ENCODE measurements at places on chromosomes 11 and 22.

DNA sequence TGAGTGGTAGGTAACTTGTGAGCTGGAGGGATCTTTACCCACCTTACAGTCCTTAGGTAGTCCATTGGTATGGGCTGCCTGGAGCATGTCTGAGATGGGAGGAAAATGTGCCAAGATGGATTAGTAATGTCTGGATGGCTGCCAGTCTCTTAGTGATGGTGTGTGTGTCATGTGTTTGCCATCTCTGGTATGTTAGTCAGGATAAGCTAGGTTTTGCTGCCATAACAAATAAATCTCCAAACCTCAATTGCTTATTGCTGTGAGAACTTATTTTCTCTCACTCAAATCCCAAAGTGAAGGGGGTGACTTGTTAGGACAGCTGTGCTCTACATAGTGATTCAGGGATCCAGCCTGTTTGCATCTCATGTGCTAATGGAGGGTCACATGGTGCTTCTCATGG lies 40.9 kb upstream of the MYEOV start:
- DNase-seq, result peak; percentile 86

DNA sequence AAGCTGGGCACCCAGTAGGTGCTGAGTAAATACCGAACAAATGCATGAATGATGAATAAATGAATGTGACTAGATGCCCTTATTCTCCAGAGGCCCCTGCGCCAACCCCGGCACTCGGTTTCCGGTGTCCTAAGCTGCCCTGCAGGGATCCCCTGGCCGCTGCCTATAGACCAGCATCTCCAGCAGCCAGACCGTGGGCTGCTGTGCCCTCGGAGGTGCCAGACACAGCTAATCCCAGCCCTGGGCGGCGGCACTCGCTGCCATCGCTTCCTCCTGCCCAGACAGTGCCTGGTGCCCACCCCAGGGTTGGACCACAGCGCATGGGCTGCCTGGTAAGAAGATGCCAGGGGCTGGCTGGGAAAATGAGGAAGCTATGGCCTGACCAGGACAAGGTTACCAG lies 15.6 kb downstream of the CREB3L1 start:
- no peak for DNase-seq

- DNase-seq, result peak; percentile 12
These were observed 115.9 kb upstream of the GRK3 start for GRCh38 chr22:25448435-25449051.

- peak; percentile 86 for DNase-seq
These were observed 30.8 kb downstream of the GNB1L start for GRCh38 chr22:19823902-19824211.

DNA sequence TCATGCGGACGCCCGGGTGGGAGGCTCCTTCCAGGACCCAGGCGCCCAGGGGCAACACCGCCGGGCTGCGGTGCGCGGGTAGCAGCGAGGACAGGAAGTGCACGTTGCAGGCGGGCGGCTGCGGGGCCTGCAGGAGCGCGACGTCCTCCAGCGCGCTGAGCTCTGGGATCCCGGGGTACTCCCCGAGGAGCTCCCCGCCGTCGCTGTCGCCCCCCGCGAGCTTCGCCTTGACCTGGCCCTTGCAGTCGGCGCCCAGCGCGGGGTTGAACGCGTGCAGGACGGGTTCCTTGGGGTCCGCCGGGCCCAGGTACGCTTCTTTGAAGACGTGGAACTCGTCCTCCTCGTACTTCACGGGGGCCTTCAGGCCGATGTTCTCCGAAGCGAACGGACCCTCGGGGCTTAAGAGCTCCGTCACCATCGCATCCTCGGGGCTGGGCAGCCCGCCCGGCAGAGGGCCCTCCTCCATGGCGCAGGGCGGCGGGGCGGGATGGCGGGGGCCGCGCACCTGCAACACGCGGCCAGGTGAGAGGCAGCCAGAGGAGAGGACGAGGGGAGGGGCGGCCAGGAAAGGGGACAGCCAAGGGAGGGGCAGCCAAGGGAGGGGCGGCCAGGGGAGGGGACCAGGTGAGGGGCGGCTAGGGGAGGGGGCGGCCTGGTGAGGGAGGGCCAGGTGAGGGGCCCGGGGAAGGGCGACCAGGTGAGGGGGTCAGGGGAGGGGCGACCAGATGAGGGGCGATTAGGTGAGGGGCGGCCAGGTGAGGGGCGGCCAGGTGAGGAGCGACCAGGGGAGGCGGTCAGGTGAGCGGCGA lies 921 bp downstream of the TESMIN start:
- DNase-seq, result no peak

DNA sequence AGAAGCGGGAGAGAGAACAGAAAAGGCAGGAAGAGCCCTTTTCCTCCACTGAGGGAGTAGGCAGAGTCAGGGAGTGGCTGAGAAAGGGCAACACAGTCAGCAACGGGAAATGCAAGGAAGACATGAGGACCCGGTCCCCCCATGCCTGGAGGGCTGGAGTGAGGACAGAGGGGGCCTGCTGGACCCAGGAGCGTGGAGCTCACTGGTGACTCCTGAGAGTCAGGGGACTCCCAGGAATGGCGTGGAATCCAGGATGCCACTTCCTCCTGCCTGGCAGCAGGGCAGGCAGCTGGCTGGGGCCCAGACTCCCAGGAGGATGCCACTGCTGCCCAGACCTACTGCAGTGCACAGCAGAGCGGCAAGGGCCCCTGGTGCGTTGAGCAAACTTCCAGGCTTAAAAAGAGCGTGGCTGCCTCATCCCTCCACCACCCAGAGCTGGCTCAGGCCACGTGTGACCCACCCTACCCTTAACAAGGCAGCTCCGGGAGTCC lies 11.3 kb downstream of the C11orf21 start:
- no peak for DNase-seq

GRCh38 chr11:124716591-124716990 lies 23.2 kb upstream of the NRGN start:
- DNase-seq, result peak; percentile 16

GRCh38 chr11:64358536-64358906 lies 441 bp upstream of the RPS6KA4 start:
- DNase-seq, result peak; percentile 23

DNA sequence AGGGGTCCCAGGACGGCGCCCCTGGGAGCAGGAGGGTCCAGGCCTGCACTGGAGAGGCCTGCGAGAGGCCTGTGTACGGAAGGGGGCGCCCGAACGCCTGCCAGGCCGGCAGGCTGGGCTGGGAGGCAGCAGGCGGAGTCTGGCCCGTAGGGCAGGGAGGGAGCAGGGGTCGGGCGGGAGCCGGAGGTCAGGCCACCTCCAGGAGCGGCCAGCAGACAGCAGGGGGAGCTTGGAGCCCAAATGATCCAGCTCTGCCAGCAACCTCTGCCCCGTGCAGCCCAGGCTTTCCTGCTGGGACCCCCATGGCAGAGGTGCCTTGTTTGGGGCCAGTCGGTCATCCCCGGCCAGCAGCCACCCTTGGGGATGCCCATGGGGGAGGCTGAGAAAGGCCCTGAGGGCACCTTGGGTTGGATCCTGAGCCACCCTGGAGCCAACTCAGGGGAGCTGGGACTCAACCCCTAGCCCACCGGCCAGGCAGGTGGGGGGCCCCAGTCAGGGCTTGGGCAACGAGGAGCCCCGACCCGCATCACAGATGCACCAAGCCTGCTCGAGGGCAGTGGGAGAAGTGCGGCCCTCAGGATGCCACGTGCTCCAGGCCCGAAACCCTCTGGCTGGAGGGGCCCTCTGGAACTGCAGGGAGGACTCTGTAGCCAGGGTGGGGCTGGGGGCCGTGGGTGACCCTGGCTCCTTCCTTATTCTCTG lies 9.6 kb upstream of the SYT8 start:
- no peak for DNase-seq

DNA sequence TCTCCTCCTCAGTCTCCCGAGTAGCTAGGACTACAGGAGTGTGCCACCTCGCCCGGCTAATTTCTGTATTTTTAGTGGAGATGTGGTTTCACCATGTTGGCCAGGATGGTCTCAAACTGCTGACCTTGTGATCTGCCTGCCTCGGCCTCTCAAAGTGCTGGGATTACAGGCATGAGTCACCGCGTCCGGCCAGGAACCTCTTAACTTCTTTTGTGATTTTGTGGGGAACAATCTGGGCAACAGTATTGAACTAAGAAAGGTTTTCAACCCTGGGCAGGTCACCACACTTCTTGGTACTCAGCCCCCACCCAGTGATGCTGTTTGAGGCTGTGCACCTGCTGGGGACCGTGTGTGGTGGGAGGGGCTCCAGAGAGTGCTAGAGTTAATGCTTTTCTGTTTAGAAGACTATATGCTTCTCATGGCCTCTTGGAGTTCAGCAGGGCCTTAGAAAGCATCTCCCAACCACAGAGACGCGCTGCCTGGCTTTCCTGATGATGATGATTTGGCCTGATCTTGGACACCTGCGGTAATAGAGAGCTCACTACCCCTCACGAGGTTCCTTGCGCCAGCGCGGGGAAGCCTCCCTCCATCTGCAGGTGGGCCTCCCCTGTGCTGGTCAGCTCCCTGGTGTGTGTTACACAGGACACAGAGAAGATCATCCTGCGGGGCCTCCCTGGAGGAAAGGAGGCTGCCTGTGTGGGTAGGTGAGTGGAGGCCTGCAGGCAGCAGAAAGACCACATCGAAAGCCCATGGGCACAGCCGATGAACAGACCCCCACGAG lies 1.2 kb downstream of the DENND6B start:
- DNase-seq, result no peak

DNA sequence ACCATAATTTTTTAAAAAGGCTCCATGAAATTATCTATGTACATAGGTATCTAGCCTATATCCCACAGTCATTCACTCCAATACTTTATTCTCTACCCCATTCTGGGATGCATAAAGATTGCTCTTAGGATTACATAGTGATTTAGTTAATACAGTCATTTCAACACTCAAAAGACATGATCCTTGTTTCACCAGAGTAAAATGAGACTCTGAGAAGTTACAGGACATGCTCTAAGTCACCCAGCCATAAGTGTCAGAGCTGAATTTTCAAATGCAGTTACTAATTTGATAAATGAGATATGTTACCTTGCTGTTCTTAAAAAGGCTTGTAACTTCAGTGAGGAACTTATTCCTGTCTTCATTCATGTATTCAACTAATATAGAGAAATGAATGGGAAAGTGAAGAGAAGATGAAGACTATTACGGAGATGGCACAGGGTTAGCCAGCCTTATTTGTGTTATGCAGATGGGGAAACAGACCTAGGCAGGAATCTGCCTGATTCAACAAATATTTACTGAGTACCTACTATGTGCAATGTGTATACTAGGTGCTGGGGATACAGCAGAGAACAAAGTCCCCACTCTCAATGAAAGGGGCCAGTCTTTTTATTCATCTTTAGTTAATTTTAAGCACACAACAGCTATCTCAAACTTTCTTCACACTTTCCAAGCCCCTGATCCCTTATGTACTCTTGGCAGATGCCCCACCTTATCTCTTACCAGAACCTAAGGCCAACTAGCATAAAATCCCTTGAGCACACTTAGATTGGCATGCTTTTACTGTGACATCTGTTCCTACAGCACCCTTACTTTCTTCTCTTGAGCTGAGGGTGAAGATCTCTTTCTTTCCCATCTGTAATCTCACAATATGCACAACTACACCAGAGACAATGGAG lies 21.6 kb downstream of the MAPK1 start:
- no peak for DNase-seq

DNA sequence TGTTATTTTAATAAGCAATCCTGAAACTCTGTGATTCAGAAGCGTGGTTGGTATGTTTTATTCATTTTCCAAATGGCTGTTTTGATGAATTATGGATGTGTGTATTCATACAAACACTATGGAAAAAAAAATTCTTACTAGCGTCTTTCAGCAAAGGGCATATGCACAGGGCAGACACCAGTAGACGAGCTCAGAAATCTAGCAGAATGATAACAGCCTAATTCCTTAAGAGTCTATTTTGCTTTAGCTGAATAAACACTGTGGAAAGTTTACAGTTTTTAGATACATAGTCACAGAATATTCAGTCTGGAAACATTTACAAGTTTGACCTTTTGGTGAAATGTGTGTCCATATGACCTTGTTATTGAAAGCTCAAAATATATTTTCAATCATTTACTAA lies 418.8 kb upstream of the LUZP2 start:
- DNase-seq, result no peak
